ENCODE measurements at places on chromosomes 16 and 17.

- DNase-seq, result peak; percentile 17
Measured at GRCh38 chr16:27646806-27647205, 96.9 kb downstream of the KATNIP start.

- peak; percentile 92 for DNase-seq
Measured at GRCh38 chr17:56142325-56142724, 10.9 kb upstream of the ANKFN1 start.

GRCh38 chr17:73029991-73030390 is 62.5 kb downstream of the SLC39A11 start:
- DNase-seq, result no peak

GRCh38 chr16:60170196-60170595 is 1436.1 kb upstream of the GOT2 start:
- no peak for DNase-seq

DNA sequence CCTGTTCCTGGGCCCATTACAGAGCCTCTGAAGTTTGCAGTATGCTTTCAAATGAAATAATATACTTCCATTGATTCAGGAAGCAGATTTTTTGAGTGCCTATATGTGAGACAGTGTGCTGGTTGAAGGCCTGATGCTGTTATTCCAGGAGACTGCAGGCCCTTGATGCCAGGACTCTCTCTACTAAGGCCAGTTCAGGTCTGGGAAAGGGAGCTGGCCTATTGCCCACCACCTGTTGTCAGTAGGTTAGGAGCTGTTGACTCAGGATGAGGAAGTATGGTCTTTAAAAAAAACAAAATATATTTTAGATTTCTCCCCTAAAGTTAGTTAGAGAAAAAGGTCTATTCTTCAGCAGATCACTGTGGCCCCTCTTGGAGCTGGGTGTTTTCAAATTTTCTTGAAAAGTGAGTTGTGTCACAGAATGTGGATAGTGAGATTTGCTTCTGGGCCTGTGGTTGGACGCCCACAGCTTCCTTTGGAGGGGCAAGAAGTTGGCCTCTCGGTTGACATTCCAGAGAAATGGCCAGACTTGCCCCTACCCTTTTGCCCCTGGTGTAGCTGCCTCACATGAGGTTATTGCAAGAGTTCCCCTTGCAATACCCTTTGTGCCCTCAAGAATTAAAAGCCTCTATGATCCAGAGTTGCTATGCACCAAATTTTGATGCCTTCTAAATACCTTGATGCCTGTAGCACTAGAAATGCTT is 7.9 kb downstream of the ESRP2 start:
- DNase-seq, result no peak

DNA sequence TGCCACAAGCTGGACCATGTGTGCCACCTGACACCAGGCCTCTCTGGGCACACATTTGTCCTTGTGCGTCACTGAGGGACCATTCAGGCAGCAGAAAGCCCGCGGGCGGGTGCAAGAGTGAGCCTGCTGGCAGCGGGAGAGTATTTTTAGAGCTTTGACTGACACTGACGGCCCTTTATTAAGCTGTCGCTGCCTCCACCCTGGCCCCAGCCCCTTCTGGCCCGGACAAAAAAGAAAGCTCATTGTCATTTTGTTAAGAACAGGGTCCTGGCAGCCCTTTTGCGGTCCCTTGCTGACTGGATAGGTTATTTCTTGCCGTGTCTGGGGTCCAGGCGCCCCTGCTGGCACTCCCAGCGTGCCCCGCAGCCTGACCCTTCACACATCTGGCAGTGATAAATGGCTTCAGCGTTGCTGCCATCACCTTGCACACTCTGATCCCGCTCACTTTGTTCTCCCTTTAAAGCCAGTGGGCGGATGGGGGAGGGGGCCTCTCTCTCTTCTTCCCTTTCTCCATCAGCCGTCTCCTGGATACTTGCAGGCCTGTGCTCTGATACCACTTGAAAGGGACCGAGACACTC is 78.4 kb upstream of the NKD1 start:
- DNase-seq, result no peak

GRCh38 chr16:85675251-85675874 is 13.4 kb downstream of the GINS2 start:
- peak; percentile 55 for DNase-seq

DNA sequence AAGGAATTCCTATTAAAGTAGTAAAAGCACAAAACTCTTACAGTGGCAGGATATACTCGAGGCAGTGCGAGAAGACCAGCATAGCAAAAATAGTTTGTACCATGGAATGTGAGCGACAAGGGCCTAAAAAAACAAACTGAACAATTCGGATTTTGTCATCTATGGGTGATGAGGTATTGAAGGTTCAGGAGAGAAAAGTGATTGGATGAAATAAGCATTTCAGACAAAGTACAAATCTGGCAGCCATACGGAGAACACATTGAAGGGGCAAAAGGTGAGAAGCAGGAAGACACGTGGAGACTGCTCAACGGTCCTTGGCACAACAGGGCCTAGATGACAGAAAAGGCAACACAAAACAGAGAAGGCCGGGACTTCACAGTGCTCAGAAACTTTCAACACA is 22.5 kb downstream of the MYH10 start:
- no peak for DNase-seq

DNA sequence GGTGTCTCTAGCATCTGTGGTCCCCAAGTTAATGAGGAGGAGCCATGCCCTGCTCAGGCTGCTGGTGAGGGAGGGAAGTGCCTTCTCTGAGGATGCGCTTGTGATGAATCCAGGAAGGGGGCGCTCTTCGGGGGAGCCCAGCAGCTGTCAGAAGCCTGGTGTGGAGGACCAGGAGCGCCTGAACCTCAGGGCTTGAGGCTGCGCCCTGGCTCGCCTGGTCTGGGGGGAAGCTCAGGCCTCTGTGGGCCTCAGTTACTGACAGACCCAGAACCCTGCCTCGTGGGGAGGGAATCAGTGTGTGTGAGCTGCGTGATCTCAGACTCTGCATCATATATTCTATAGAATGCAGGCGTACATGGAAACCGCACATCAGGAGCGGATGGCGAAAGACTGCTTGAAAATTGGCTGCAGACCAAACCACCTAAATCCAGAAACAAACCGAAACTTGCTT is 126.1 kb downstream of the SEC14L1 start:
- peak; percentile 45 for DNase-seq

DNA sequence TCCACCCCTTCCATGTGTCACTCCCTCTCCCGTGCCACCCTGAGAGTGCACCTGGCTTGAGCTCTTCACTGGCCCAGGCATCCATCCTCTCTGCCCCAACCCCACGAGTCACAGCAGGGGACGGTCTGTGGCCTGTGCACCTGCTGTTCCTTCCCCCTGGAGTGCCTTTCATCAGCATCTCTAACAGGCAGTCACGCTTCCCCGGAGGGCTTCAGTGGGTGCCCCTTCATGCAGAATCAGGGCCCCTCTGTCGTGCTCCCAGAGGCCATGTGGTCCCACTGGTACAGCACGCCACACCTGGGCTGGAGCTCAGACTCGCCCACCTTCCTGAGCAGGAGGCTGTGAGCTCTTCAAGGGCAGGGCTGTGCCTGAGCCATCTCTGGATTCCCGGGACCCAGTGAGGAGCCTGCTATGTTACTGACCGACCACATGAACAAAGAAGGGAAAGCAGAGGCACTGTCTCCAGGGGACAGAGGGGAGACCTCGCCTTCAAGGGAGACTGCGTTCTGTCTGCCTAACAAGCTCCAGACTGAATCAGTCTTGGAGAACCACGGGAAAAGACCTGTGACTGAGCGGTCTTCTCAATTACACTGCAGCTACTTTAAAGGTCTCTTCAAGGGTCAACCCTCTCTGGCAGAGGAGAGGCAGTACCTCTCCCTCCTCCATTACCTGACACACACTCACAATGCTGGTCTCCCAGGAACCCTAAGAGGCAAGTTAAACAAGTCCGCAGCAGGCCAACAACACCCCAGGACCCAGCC is 78.8 kb upstream of the DOC2B start:
- no peak for DNase-seq

- DNase-seq, result peak; percentile 40
Measured at GRCh38 chr16:81995651-81996050, 15.6 kb downstream of the SDR42E1 start.

DNA sequence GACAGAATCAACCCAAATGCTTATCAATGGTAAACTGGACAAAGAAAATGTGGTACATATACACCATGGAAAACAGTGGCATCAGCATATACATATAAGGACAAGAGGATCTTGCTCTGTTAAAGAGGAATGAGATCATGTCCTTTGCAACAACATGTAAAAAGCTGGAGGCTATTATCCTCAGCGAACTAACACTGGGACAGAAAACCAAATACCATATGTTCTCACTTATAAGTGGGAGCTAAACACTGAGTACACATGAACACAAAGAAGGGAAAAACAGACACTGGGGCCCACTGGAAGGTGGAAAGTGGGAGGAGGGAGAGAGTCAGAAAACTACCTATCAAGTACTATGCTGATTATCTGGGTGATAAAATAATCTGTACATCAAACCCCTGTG is 447.3 kb upstream of the MAF start:
- DNase-seq, result no peak

DNA sequence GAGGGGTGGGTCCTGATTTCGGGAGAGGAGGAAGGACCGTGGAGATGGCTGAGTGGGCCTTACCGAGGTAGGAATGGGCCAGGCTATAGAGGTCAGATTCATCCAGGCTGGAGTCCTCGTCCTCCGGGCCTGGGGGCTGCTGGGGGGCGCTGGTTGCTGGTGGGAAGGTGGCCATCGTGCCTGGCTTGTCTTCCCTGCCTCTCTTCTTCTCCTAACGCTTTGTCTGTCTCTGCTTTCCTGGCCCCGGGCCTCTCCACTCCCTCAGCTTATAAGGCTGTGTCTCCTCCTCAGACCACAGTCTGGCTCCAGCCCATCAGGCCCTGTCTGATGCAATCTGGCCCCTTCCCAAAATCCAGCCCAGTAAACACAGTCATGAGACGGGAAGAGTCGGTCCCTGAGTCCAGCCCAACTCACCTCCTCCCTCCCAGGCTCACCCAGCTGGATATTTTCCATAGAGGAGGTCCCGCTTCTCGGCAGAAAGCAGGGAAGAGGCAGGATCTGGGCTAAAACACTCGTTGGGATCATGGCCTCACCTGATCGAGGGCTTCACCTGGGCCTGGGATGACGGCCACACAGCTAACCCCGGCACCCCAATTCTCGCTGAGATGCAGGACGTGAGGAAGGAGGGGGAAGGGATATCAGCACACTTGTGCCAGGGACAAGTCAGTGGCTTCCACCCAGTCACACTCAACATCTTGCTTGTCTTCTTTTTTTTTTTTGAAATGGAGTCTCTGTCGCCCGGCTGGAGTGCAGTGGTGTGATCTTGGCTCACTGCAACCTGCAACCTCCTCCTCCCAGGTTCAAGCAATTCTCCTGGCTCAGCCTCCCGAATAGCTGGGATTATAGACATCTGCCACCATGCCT is at the start of gene NUPR1:
TSS of gene NUPR1 (minus strand) at position 242 of the 864 bp plus-strand sequence. CDS start at position 175, 67 bp downstream.
- DNase-seq, result peak; percentile 51

GRCh38 chr17:44360826-44361225 is 2.8 kb downstream of the FAM171A2 start:
- DNase-seq, result peak; percentile 43

DNA sequence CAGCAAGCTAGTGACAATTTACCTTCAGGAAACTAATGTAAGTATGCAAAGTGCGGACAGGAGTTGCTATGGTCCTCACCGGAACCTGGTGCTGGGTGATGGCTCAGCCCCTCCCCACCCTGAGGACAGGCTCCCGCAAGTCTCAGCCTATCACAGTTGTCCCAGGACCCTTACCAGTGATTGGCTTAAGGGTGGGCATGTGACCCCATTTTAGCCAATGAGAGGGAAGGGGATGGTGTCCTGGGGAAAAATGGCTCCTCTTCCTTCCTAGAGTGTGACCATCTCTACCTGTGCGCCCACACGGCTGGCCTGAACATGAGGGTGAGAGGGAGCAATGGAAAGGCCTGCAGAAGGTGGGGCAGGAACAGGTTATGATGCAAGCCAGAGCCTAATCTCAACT is 80.4 kb downstream of the C16orf78 start:
- DNase-seq, result no peak

DNA sequence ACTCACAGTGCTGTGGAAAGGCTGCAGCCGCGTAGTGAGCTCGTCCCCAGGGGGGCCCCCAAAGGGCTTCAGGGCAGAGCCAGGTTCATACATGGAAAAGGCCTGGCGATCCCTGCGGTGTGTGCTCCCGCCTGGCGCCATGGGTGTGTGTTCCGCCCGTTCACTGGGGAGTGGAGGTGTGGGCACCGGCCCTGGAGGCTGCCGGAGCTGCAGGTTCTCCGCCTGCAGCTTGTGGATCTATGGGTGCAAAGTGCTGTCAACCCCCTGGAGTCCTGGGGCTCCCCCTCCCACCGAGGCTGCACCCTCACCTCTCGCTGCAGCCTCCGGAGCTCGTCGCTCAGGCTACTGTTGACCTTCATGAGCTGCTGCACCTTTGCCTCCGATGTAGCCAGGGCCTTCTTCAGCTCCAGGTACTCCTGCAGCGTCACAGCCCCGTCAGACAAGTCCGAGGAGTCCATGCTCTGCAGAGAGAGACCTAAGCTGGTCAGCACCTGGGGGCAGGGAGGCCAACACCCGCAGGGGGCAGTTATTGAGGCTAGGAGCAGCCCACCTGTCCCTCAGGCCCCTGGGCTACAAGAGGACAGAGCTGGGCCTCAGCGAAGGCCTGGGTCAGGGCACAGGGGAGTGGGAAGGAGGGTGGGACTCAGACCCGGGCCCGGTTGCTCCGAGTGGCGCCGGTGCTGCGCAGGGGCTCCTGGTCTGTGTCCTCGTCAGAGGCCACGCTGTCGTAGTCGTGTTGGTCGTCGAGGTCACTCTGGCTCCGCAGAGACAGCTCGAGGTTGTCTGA is 7.9 kb downstream of the TP53I13 start:
- DNase-seq, result no peak

GRCh38 chr17:50149417-50150353 is 792 bp downstream of the PPP1R9B start:
- DNase-seq, result peak; percentile 85

GRCh38 chr16:25031132-25031440 is 15.9 kb upstream of the ARHGAP17 start:
- no peak for DNase-seq

DNA sequence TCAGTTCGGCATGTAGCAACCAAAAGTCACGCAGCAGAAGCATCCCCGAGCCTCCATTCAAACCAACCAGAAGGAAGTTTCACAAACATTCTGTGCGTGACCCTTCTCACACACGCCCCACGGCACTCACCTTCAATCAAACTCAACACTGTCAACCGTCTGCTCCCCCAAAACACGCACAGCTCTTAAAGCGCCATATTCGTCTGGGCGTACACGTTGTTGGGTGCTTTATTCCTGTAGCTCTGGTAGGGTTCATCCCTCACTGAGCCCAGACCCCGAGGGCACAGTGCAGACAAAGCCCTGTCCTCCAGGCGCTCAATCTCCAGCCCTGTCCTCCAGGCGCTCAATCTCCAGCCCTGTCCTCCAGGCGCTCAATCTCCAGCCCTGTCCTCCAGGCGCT is 2.2 kb downstream of the RAB40B start:
- DNase-seq, result no peak

- DNase-seq, result no peak
Measured at GRCh38 chr16:24427840-24428239, 111.5 kb upstream of the RBBP6 start.

GRCh38 chr16:12079412-12079965 is 103.0 kb downstream of the SNX29 start:
- no peak for DNase-seq

GRCh38 chr16:1781254-1781653 is 1.1 kb downstream of the SPSB3 start:
- no peak for DNase-seq
